ENCODE measurements at places on chromosomes 16 and 17.

DNA sequence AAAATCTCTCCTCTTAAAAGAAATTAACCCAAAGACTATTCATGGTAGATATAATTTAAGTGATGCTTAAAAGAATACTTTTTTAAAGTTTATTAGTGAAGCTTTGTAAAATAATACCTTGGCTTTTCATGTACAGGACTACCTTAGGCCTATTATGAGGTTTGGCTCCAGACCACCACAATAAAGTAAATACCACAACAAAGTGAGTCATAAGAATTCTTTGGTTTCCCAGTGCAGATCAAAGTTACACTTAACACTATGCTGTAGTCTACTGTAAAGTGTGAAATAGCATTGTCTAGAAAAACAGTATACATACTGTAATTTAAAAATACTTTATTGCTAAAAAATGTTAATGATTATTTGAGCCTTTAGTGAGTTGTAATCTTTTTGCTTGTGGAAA is 31.7 kb downstream of the CLTC start:
- no peak for DNase-seq

DNA sequence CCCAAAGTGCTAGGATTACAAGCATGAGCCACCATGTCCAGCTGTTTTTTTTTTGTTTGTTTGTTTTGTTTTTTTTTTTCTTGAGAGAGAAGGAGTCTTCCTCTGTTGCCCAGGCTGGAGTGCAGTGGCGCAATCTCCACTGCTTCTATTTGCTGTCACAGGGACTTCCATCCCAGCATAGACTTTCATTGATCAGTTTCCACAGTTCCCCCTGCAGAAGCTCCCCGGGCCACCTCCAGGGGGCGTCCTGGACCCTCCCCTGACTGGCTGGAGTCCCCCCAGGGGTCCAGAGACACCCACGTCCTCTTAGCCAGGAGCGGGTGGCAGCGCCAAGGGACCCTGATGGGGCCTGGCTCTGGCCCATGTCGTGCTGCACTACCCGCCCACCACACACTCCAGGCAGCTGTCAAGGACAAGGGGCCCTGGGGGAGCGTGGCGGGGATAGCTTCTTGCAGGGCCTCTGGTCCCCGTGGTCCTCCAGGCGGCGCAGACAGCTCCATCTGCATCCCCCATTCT is 3.1 kb upstream of the NPW start:
- no peak for DNase-seq

DNA sequence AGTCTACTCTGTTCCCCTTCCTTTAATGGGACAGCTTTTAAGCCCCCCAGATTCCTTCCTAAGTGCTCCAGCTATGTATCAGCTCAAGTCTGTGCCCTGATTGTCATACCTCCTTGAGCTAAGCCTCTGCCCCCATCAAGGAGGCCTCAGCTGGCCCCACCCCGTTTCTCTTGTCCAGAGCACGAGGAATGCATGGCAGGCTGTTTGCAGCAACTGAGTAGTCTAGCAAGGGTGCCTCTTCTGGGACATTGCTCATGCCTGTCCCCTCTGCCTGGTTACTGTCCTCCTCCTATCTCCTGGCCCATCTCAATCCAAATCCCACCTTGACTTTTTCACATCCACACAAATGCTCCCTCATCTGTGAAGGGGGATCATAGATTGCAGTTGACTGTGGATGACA is 27.8 kb upstream of the TMEM220 start:
- no peak for DNase-seq

GRCh38 chr16:78364556-78364880 is 265.1 kb downstream of the WWOX start:
- DNase-seq, result no peak

GRCh38 chr16:59470556-59470955 is 736.4 kb upstream of the GOT2 start:
- no peak for DNase-seq

DNA sequence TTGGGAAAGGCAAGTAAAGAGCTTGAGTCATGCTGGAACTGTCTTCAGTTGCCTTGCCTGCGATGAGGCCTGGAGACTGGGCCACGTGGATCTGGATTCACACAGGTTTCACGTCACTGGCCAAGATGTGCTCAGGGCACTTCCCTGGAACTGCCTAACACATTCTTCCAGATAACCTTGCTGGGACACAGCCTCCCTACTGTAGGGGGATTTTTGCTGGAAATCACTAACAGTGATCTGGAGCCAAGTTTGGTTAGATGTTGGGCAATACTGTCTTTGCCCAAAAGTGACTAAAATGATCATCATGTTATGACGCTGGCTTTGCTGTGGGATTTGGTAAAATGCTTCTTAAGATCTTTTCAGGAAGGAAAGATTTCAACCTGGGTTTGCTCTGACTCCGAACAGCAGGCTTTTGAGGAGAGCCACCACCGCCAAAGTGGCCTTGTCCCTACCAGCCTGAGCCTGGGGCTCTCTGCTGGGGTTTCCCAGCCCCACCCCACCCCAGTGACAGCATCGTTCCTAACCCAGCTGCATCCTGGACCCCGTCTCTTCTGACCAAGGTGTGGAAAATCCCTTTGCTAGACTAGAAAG is 14.7 kb downstream of the C1QTNF1 start:
- peak; percentile 49 for DNase-seq

GRCh38 chr17:28230011-28230410 is 89.0 kb upstream of the TMEM97 start:
- DNase-seq, result no peak

DNA sequence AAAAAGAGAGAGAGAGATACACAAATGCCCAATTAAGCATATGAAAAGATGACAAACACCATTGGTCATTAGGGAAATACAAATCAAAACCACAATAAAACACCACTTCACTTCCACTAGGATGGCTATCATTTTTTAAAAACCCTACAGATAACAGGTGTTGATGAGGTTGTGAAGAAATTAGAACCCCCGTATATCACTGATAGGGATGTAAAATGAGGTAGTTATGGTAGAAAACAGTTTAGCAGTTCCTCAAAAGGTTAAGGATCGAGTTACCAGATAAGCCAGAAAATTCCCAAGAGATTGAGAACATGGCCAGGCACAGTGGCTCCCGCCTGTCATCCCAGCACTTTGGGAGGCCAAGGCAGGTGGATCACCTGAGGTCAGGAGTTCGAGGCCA is 2.8 kb downstream of the P2RX5 start:
- no peak for DNase-seq

GRCh38 chr17:9844153-9844552 is 18.4 kb downstream of the GLP2R start:
- DNase-seq, result no peak

DNA sequence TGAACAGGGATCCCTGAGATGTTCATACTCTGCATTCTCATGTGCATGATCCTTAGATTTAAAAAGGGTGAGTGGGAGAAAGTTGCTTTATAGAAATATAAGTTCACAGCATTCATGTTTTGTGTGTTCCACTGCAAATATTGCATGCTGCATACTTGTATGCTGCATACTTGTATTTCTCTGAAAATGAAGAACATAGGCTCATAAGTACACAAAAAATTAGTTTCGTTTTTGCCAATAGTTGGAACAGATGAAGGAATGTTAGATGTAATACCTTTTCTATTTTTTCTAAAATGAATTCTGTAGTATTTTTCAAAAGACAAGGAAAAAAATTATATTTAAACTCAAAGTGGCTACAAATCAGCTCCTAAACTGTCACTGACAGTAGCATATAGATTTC is 79.0 kb downstream of the NFAT5 start:
- DNase-seq, result no peak

- DNase-seq, result no peak
Measured at GRCh38 chr16:78976212-78976611, 624.3 kb downstream of the MAF start.

GRCh38 chr17:78433013-78433727 is 54.7 kb downstream of the PGS1 start:
- no peak for DNase-seq

GRCh38 chr16:28875134-28876018 is 2.9 kb upstream of the ATP2A1 start:
- no peak for DNase-seq

- DNase-seq, result no peak
Measured at GRCh38 chr17:38660097-38661025, 14.4 kb downstream of the EPOP start.

- DNase-seq, result no peak
Measured at GRCh38 chr17:19739241-19740201, 8.6 kb downstream of the ALDH3A1 start.

DNA sequence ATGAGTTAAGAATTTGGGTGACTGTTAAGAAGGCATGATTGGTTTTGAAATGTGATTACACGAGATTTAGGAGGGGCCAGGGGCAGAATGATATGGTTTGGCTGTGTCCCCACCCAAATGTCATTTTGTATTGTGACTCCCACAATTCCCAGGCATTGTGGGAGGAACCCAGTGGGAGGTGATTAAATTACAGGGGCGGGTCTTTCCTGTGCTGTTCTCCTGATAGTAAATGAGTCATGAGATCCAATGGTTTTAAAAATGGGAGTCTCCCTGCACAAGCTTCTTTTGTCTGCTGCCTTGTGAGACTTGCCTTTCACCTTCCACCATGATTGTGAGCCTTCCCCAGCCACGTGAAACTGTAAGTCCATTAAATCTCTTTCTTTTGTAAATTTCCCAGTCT is 34.6 kb downstream of the TMEM100 start:
- DNase-seq, result no peak

DNA sequence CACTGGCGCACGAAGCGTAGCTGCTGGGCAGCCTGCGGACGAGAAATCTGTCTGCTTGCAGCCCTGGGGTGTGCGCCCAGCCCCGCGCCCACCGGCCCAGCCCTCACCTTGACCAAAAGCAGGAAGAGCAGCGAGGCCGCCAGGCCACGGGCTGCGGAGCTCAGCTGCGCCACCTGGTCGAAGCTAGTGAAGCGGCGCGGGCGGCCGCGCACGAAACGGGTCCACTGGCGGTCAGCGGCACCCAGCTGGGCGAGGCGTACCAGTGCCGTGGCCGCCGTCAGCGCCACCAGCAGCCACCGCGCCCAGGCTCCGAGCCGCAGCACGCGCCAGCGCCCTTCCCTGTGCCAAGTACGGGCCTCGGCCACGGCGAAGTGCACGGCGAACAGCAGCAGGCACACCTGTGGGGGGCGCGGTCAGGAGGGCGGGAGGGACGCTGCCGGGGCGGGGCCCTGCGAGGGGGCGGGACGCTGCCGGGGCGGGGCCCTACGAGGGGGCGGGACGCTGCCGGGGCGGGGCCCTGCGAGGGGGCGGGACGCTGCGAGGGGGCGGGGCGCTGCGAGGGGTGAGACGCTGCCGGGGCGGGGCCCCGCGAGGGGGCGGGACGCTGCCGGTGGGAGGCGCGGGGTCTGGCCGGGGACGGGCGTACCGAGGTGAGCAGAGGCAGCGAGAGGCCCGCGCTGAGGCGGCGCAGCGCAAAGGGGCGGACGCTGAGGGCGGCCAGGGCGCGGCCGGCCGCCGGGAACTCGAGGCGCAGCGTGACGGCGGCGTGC is 43.2 kb downstream of the TSC2 start:
- DNase-seq, result peak; percentile 66

DNA sequence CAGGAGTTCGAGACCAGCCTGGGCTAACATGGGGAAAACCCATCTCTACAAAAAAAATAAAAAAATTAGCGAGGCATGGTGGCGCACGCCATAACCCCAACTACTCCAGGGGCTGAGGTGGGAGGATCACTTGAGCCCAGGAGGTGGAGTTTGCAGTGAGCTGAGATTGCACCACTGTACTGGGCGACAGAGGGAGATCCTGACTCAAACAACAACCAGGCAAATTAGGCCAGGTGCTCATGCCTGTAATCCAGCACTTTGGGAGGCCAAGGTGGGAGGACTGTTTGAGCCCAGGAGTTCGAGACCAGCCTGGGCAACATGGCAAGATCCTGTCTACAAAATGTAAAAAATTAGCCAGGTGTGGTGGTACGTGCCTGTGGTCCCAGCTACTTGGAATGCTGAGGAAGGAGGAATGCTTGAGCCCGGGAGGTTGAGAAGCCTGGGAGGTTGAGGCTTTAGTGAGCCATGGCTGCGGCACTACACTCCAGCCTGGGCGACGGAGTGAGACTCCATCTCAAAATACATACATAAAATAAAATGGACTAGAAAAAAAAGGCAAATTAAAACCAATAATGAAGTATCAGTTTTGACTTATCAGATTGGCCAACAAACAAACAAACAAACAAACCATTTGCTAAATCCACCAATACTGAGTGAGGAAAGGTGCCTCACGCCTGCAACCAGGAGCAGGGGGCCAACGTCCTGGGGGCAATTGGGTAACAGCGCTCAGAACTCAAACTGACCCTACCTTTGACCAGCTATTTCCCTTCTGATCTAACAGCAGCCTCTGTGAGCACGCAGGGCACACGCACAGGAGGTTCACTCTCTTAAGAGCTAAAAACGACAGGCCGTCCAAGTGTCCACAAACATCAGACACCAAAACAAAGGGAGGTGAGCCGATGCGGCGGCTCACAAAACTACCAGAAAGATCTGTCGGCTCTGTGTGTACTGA is 19.4 kb upstream of the FASN start:
- DNase-seq, result no peak

DNA sequence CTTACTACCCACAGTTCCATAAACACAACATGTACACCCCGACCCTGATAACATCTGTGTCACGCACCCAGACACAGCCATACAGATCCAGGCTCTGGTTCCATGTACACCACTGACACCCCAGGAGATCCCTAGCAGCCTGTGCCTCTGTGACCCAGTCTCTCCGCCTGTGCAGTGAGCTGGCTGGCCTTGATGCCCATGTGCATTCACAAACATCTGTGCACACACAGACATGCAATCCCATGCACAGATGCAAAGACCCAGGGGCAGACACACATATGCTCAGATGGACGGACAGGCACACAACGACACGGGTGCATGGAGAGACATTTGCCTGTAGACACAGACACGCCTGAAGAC is 4.1 kb downstream of the CCDC102A start:
- peak; percentile 3 for DNase-seq

- DNase-seq, result no peak
Measured at GRCh38 chr16:83727751-83728352, 79.9 kb upstream of the HSBP1 start.

GRCh38 chr17:59848778-59849177 is 44.0 kb downstream of the TUBD1 start:
- no peak for DNase-seq

GRCh38 chr17:1488826-1489270 is 3.6 kb downstream of the MYO1C start:
- no peak for DNase-seq

- no peak for DNase-seq
Measured at GRCh38 chr16:56675685-56676210, 6.1 kb downstream of the MT1H start.

- no peak for DNase-seq
Measured at GRCh38 chr17:21376081-21376758, at the start of gene KCNJ12. Gene KCNJ12 (plus strand): TSS chr17:21376357. CDS start chr17:21415343, 38,986 bp downstream.

GRCh38 chr17:67452681-67453554 is 75.8 kb downstream of the PITPNC1 start:
- DNase-seq, result no peak

DNA sequence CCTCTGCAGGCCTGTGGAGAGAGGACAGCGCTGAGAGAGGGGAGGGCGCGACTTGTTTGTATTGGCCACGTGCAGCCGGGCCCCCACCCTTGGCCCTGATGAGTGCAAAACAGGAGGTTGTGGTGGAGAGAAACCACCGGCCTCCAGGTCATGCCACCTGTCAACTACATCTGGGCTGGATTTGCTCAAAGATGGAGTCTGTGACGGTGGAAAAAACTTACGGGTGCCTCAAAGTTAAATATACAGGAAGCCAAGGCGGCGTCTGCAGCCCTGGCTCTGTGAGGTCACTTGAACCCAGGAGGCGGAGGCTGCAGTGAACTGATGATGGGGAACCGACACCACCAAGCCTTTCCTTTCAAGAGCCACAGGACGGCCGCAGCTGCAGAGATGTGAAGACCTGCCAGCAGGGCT is 15.7 kb downstream of the C16orf74 start:
- no peak for DNase-seq

Data from breast epithelium (tissue), 4 donors.